Type B pancreatic cell (in vitro differentiated cells): ENCODE measurements at places on chromosomes 4 and X. TPM values are rescaled to one million over a fixed set of nuclear protein-coding genes. Genes with fewer than 3 reads are reported as not detected.

Gene CDKL2
- 0.71 and 2.6 TPM in 2 replicates for total RNA-seq

Gene PAGE5
- total RNA-seq, result not detected in 2 replicates

Gene WDR45
- 45.5 and 53.3 TPM in 2 replicates for total RNA-seq

Gene MID1
- 22.4 and 52.7 TPM in 2 replicates for total RNA-seq

Gene NOX1
- total RNA-seq, result 0.70 and 1.2 TPM in 2 replicates

Gene L1CAM
- total RNA-seq, result 2.9 and 12.6 TPM in 2 replicates

Gene MAGEC3
- 0.14 TPM in 1 of 2 replicates, not detected in the other for total RNA-seq

Gene PCDH7
- total RNA-seq, result 93.8 and 95.9 TPM in 2 replicates

Gene CT45A2
- total RNA-seq, result not detected in 2 replicates

Gene CPZ
- 4.9 and 12.6 TPM in 2 replicates for total RNA-seq

Gene KLKB1
- 0.24 and 0.67 TPM in 2 replicates for total RNA-seq
